ENCODE measurements at places on chromosomes 1 and 21.

- no peak for DNase-seq
These were observed 150.8 kb downstream of the ETS2 start for GRCh38 chr21:38956521-38956855.

GRCh38 chr1:186722711-186723309 lies 42.6 kb upstream of the PTGS2 start:
- no peak for DNase-seq

DNA sequence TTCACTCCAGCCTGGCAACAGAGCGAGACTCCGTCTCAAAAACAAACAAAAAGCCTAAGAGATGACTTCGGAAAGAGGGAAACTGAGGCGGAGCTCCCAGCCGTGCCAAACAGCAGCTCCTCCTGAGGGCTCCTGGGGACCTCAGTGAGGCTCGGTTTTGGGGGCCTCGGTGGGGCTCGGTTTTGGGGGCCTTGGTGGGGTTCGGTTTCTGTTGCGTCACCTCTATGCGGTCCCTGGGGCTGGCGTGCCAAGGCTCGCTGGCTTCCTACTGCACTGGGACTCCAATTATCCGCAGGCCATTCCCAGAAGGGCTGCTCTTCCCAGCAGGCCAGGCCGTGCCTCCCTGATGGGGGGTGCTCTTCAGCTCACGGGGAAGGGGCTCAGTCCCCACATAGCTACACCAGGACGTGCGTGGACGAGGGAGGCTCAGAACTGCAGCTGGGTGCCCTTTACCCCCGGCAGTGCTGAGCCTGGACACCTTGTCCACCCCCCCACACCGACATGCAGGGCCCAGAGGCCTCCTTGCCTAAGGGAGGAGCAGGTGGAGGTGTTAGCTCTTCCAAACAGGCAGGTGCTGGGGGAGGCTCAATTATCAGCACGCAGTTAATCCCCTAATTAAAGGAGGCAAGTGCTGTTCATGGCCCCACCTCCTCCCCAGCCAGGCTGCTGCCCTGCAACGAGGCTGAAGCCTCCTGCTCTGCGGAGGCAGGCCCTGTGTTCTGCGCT lies 5.1 kb upstream of the C1orf159 start:
- no peak for DNase-seq

DNA sequence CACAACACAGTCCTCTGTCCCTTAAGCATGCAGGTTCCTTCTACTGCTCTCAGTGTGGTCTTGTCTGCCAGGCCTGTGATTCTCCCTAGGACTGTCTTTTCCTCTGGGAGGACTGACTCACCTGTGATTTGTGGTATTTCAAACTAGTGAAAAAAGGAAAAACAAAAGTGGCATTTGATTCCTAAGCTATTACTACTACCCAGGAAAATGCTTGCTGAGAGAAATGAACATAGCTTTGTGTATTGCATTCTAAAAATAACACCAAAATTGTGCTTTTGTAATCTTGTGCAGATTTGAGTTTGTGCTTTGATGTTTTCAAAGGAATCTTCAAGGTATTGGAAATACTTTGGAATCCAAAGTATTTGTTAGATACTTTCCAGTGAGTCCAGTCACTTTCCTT lies 57.0 kb downstream of the GPR161 start:
- DNase-seq: no peak

- no peak for DNase-seq
These were observed 3.8 kb downstream of the CA14 start for GRCh38 chr1:150261367-150261766.

- peak; percentile 64 for DNase-seq
These were observed at the start of gene TMEM240 for GRCh38 chr1:1540090-1540817. TMEM240 (minus strand) TSS chr1:1540624; CDS start chr1:1540346, 278 bp downstream.

DNA sequence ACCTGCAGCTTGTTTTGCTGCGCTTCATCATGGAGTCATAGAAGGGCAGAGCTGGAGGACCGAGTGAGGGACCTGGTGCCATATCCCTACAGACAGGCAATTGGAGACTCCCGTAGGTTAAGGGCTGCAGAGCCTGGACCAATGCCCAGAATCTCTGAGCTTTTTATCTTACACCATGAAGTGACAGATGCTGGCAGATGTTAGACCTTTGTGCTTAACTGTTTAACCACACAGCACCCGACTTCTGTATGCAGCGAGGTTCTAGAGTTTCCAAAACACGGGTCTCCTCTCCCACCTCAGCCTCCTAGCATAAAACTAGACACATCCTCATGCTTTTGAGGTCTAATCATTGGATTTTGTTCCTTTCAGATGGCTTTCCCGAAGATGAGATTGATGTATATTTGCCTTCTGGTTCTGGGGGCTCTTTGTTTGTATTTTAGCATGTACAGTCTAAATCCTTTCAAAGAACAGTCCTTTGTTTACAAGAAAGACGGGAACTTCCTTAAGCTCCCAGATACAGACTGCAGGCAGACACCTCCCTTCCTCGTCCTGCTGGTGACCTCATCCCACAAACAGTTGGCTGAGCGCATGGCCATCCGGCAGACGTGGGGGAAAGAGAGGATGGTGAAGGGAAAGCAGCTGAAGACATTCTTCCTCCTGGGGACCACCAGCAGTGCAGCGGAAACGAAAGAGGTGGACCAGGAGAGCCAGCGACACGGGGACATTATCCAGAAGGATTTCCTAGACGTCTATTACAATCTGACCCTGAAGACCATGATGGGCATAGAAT lies 47.6 kb downstream of the B3GALT5 start:
- DNase-seq: no peak

GRCh38 chr1:234176000-234176399 lies 197.3 kb upstream of the COA6 start:
- DNase-seq: peak; percentile 21

DNA sequence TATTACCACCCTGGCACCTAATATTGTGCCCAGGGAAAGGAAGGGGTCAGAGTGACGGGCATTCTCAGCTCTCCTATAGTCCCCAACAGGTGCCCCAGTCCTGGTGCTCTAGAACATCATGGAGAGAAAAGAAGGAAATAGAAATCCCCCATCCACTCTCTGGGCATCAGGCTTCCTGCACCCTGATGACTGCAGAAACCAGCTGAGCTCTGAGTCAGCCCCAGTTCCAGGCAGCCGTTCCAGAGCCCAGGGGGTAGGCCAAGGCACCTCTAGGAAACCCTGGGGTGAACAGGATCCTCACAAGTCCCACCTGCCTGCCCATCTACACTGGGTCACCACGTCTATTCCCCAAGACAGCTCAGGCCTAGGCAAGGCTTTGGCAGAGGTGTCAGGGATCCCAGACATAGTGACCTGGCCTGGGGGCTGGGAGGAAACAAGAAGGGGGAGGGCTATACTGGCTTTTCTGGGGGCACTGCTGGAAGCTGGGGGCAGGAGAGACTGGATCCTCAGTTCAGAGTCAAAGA lies 709 bp downstream of the NECTIN4 start:
- DNase-seq: no peak

DNA sequence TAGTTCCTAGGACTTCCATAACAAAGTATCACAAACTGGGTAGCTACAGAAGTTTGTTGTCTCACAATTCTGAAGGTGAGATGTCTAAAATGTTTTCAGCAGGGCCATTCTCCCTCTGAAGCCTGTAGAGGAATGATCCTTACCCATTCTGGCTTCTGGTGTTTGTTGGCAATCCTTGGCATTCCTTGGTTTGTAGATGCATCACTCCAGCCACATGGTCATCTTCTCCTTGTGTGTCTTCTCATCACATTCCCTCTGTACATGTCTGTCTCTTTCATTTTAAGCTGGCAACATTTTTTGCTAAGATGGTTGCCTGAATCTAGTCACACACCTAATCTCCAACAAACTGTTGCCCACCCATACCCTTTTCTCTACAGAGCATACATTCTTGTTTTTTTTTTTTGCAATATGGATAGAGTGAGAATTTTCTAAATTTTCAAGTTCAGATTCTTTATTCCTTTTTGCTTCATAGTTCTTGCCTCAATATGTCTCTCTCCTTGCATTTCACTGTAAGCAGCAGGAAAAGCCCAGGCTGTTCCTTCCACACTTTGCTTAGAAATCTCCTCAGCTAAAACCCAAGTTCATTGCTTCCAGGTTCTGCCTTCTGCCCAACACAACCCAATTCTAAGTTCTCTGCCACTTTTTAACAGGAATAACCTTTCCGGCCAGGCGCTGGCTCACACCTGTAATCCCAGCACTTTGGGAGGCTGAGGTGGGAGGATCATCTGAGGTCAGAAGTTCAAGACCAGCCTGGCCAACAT lies 18.3 kb downstream of the ZBED6 start:
- DNase-seq: no peak

- DNase-seq: peak; percentile 84
These were observed at the start of gene PIAS3 for GRCh38 chr1:145858901-145859490. PIAS3 (minus strand) TSS chr1:145859081; CDS start chr1:145858990, 91 bp downstream.

DNA sequence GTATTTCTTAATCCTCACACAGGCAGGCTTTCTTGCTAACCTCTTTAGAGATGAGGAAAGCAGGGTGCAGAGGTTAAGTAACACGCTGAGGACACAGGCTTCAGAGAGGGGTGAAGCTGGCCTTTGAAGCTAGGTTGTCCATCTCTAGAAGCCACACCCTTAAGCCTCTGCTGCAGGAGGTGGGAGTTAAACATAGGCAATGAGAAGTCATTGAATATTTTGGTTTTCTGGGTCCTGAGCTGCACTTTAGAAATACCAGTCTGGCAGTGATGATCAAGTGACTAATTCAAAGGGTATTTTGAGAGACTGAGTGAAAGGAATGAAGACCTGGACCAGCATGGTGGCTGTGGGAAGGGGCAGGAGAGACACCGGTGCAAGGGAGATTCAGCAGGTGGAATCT lies 9.9 kb downstream of the KCNJ15 start:
- DNase-seq: no peak

DNA sequence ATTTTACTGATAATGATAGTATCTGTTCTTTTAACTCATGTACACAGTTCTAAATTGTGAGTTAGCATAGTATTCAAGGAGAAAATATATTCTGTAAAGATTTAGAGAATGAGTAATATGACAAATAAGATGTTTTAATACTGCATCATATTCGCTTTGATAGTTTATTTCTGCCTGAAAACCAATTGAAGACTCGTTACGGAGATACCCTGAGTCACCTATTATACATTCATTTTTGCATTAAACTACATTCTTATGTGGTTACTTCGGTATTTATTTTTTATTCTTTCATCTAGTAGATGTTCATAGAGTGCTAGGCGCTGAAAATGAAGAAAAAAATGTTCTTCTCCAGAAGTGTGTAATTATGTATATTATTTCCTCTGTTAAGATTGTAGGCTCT lies 5.3 kb downstream of the UHMK1 start:
- DNase-seq: no peak

DNA sequence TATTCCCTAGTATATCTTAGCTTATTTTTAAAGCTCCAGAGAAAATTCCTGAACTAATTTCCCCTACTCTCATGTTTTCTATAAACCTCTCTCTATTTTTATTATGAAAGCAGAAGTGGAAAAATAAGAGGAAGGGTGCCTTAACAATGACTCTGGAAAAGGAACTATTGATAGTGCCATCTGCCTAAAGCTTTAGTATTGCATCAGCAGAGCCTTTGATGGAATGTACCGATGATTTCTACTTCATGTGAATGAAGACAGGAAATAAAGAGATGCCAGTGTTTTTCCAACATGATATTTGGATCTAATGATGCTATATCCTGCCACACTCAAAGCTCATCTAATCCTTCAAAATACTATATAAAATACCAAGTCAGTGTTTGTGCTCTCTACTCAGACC lies 35.1 kb downstream of the TNFSF18 start:
- no peak for DNase-seq

DNA sequence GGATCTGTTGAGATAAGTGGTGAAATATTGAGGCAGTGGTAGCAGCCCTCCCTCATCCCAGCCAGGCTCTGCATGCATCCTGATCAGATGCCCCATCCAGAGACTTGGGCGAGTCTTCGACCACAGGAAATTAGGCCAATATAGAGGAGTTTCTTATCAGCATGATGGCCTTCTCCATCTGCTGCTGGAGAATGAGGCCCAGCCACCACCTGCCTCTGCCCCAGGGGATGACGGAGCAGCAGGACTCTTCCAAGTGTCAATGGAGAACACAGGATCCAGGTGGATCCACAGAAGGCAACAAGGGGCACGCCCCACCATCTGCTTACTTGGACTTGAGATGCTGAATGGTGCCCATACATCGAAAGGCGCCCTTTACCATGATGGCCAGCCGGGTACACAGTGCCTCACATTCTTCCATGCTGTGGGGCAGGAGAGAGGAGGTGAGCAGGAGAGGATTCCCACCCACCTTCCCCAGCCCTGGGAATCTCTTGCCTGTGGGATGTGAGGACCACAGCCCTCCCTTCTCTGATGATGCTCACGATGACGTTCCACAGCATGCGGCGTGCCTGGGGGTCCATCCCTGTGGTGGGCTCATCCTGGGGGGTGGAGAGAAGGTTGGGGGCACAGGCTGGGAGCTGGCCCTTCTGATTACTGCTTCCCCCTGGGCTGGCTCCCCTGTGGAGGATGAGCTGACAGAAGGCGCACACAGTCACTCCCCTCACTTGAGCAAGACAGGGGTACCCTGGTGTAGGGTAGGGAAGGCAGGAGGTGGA lies 91.5 kb upstream of the GCLM start:
- DNase-seq: no peak

DNA sequence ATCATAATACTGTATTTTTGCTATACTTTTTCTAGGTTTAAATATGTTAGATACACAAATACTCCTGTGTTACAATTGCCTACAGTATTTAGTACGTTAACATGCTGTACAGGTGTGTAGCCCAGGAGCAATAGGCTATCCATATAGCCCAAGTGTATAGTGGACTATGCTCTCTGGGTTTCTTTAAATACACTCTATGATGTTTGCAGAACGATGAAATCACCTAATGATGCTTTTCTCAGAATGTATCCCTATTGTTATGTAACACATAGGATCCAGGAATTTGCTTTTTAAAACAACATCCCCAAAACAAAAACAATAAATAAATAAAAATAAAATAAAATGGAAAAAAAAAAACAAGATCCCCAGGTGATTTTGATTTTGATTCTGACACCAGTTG lies 18.1 kb upstream of the RBM15 start:
- no peak for DNase-seq

DNA sequence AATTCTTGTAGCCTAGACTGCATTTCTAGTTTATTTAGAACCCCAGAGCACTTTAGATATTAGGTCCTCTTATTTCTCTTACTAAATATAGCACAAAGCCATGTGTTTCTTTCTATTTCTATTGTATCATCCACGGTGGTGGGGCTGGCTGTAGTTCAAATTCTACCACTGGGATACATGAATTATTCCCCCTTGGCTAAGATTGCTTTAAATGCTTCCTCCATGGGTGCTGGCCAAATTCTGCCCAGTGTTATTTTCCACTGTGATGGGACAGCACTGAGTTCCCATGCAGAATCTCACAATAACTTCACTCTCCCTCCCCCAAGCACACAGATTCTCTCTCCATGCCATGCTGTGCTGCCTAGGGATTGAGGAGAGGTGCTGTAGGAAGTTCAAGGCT lies 41.5 kb upstream of the GBP6 start:
- no peak for DNase-seq

DNA sequence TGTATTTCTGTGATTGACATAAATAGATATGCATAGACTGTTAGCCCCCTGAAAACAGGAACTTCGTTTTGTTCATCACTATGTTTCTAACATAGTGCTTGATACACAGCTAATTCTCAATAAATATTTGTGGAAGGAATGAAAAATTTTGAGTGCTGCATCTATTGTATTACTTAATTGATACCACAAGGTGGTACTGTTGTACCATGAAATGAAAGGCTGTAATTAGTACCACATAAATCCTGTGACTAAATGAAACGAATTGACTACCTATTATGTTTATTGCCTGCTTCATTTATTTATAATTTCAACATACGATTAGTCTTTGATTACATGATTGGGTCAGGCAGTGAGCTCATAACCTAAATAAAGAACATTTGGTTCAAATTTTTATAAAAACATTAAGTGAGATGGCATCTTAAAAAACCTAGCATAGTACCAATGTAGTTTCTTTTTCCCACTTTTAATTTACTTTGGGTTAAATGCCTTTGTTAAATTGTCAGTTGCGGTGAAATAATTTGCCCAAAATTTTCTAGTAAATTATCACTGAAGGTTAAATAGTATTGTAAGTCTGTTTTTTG lies 15.0 kb upstream of the TGFB2 start:
- DNase-seq: peak; percentile 71

All from hippocampal formation (tissue), 2 donors.